ENCODE measurements at places on chromosomes 1 and 21.
A peak's percentile ranks its signal among the peaks of the same experiment; 100 is the strongest.

DNA sequence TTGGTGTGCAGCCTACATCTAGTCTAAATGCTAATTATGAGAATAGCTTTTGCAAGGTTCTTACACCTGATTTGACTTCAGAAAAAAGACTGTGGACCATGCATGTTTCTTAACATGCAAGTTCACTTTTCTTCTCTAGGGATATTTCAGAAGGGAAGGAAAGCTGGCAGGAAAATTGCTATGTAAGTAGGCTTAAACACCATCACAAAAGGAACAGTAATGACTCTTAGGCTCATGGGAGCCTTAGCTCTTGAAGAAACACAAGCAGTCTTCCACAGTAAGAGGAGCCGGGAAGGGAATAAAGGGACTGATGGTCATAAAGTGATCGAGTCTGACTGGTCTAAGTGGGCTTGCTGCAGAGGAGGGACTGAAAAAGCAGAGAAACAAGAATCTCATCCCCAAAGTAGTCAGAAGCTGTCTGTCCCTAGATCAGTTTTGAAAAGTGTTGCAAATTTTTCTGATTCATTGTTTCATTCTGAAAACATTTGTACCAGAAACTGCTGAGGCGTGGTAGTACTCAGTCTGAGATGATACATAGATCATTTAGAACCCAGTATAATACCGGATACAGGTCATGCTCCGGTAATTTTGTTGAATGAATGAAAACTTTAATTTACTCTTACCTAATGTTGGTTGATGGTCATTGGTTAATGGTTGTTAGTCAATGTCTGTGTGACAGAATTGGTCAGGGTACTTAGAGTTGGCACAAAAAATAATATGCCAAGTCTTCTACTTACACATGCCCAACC, 40.9 kb downstream of the SMYD2 start:
- DNase-seq = no peak

- DNase-seq = no peak
Measured at GRCh38 chr1:24484199-24484598, 18.4 kb upstream of the RCAN3 start.

GRCh38 chr1:109208836-109209463, 4.8 kb upstream of the SARS1 start:
- DNase-seq = peak; percentile 26

DNA sequence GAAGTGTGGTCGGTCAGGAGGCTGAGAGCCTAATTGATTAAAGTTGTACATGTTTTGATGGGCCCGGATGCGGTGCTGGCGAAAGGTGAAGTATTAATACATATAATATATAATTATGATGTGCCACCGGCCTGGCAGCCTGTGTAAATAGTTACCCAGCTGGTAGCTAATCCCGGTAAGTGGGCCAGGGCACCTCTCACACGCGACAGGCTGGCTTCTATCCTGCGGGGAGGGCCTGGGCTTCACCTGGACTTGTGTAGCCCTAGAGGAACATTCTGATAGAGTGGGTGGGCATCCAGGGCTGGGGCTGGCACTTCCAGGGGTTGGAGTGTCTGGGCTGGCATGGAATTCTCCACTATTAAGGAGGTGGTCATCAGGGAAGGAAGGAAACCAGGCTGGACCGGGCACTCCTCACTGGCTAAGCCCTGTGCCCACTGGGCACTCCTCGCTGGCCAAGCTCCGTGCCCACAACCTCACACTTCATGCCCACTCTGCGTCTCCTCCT, 48.3 kb downstream of the IGSF21 start:
- DNase-seq = no peak

- DNase-seq = no peak
Measured at GRCh38 chr1:234240680-234241079, 132.6 kb upstream of the COA6 start.

DNA sequence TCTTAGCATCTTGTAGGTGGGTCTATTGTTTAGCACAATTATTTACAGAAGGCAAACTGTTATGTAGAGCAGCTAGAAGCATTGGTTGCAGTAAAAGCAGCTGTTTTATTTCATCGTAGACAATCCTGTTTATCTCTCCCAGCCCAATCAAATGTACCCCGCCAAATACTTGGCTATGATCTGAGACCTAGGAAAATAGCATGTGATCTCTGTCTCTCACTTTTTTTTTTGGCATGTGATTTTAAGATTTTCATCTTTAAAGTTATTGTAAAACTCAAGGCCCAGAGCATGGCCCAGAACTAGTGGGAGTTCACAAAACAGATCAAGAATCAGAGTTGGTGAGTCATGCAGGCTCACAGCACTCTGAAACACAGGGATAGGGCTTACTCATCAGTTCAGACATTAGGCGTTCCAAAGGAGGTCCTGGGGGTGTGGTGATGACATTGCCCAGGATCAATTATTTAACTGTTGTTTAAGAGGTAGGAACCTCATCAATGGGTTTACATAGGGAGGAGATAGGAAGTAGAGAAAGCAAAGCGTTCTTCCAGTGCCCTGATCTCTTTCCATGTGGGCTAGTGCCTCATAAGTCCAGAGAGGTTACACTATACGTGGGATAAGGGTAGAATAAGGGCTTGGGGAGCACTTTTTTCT, 40.2 kb downstream of the TBX19 start:
- DNase-seq = peak; percentile 86

- DNase-seq = peak; percentile 56
Measured at GRCh38 chr1:25991937-25992688, 5.8 kb downstream of the PAFAH2 start.

DNA sequence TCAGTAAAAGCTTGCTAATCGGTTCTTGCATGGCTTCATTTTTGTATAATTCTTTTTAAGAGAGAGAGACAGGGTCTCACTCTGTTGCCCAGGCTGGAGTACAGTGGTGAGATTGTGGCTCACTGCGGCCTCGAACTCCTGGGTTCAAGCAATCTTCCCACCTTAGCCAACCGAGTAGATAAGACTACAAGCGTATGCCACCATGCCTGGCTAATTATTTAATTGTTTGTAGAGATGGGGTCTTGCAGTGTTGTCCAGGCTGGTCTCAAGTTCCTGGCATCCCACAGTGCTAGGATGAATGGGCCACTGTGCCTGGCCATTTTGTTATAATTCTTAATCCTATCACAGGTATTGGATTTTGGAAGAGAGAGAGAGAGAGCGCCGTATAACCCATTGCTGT, 23.4 kb downstream of the RCAN3 start:
- no peak for DNase-seq

GRCh38 chr1:9373619-9374018, 80.9 kb downstream of the SPSB1 start:
- no peak for DNase-seq

GRCh38 chr1:158714754-158715153, 5.8 kb downstream of the OR6K3 start:
- DNase-seq = no peak

DNA sequence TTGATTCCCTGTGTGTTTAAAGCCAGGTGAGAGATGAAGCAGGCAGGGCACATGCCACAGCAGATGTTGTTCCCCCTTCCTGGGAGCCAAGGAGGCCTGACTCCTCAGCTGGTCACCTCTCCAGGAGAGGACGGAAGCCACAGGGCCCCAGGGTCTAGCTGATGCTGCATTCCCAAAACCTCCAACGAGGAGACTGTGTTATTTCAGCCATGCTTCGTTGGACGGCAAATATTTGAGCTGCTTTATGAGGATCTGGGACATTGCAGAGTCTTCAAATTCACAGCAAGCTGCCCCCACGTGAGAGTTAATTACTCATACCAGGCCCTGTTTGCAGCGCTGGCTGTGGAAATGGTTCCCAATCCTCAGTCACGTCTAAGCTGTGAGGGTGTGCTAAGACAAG, 85.3 kb downstream of the CDC7 start:
- no peak for DNase-seq

GRCh38 chr1:200139661-200140250, 112.2 kb downstream of the NR5A2 start:
- DNase-seq = peak; percentile 69

- DNase-seq = no peak
Measured at GRCh38 chr1:15225461-15225860, 21.6 kb upstream of the FHAD1 start.

DNA sequence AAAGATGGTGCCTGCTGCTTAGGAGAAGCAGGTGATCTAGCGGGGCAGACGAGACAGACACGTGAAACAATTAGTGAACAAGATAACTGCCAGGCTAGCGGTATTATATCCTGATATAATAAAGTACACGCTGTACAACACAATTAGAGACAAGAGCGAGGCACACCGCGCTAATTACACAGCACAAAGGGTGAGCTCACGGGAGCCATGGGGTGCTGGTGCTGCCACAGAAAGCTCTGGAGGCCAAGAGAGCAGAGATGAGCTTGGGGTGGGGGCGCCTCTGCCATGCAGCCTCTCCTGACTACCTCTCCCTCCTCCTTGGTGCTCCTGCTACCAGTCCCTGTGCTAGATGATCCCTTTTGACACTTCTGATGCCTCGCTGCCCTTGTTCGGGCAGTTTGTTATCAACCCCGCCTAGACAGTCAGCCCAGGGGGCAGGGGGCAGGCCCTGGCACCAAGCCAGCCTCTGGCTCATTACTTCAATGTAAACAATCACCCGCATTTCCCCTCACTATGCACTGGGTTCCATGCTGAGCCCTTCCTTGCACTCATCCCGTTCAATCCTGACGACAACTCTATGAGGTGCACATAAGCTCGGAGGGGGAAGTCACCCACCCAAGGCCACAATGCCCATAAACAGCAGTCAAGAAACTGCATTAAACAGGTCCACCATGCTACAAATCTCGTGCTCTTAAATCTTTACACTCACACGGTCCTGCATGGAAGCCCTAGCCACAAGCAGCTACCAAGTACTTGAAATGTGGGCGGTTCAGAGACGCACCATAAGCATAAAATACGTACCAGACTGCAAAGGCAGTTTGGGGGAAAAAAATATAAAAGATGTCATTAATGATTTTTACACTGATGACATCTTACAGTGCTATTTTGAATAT, 103.0 kb downstream of the SSBP3 start:
- DNase-seq = no peak

- peak; percentile 76 for DNase-seq
Measured at GRCh38 chr1:96538111-96538641, 183.4 kb upstream of the PTBP2 start.

DNA sequence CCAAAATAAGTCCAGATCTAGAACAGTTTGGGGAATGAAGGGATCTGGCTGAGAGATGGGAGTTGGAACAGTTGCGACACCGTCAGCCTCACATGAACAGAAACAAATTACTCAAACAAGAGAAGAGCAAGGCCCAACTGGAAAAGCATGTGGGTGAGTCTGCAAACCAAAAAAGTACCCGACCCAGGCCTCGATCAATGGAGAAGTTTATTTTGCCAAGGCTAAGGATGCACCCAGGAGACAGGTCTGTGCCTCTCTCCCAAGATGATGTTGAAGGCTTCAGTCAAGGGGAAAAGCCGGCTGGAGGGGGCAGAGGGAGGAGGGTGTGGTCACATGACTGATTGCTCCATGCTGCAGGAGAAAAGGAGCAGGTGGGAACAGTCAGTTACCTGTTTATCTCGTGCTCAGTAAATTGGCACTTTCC, 42.3 kb downstream of the KRTAP10-1 start:
- DNase-seq = no peak

DNA sequence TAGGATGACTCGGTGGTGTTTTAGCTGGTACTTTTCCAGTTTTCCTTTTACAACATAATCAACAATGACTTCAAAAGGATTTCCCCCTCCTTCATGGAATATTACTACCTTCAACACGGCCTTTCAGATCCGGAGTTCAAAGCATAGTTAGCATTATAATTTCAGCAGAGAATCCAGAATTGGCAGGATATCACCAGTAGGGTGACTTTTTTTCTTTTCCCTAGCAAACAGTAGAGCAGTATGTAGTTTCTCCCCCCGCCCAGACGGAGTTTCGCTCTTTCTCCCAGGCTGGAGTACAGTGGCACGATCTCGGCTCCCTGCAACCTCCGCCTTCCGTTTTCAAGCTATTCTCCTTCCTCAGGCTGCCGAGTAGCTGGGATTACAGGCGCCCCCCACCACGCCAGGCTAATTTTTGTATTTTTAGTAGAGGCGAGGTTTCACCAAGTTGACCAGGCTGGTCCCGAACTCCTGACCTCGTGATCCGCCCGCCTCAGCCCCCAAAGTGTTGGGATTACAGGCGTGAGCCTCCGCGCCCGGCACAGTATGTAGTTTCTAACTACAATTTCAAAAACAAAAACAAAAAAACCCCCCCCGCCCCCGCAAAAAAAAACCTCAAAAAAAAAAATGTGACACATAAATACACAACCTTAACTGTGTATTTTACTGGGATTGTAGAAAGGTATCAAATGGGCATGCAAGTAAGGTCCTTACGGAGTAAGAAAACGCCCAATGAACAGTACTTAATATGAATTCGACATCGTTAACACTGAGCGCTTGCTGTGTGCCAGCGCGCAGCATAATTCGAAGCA, 1.5 kb upstream of the COX20 start:
- DNase-seq = peak; percentile 80

DNA sequence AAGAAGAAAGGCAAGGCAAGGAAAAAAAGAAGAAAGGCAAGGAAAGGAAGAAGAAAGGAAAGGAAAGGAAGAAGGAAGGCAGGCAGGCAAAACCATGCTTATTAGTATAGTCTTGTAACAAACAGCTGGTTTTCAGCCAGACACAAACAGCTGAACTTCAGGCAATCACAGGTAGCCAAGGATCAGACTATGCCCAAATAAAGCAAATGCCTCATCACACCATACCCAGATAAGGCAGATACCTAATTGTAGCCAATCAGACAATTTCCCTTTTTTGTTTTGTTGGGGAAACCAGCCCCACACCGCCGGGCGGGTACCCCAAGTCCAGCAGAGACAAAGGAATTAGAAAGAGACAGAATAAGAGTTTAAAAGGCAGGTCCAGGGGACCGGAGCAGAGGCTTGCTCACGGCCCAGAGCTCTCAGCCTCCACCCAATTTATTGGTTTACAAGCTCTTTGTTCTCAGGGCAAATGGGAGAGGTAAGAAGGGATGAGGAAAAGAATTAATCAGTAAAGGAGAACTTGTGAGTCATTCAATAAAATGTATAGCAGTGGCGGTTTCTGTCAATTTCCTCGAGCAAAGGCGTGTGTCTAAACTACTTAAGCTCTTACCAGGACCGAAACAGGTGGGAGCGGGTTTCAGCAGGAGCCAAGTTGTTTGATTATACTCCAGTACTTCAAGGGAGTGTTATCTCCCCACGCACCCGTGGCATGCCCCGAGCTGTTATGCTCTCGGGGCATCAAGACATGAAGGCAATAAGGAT, 886.8 kb downstream of the KCNT2 start:
- no peak for DNase-seq

- DNase-seq = no peak
Measured at GRCh38 chr1:95093296-95093695, 20.5 kb upstream of the ALG14 start.

GRCh38 chr1:56584910-56585528, 5.7 kb upstream of the PLPP3 start:
- peak; percentile 71 for DNase-seq

- no peak for DNase-seq
Measured at GRCh38 chr1:181121498-181121897, 33.0 kb downstream of the IER5 start.

DNA sequence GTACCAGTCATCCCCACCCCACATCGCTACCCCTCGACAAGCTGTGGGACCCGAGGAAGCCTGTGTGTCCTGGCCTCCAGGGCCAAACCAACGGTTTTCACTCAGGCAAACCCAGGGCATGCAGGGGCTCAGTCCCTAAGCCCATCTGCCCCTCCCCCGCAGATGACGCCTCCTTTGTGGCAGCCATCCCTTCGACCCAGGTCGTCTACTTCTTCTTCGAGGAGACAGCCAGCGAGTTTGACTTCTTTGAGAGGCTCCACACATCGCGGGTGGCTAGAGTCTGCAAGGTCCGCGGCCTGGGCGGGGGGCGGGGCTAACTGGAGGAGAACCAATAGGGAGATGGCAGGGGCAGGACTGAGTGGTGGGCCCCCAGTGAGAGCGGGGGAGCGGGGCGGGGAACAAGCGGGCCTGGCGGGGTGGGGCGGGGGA, 7.4 kb downstream of the SEMA4A start:
- peak; percentile 80 for DNase-seq

Data from fibroblast of skin of right quadriceps (primary cell).